ENCODE measurements at places on chromosomes 5 and 9. TPM values are rescaled to one million over a fixed set of nuclear protein-coding genes. Genes with fewer than 3 reads are reported as not detected.

- no peak for DNase-seq
These were observed 335.3 kb downstream of the MLLT3 start for GRCh38 chr9:20286969-20287368.

DNA sequence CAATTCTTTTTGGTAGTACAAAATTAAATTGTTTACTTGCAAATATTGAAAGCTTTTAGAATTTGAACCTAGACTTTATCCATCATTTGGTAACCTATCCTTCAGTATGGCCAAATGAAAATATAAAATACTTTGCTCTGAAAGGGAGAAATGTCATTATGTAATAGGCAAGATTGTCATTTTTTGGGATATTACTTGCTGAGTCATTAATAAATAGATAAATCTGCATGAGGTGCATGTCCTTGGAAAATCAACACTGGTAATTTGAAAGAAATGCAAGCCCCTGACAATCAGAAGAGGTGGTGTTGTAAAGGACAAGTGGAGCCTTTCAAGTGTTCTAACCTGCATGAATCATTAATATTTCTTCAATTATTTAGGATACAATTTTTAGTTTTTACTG is 231.8 kb upstream of the CCNG1 start:
- no peak for DNase-seq

GRCh38 chr5:154509784-154510555 is 31.9 kb upstream of the HAND1 start:
- DNase-seq, result no peak

DNA sequence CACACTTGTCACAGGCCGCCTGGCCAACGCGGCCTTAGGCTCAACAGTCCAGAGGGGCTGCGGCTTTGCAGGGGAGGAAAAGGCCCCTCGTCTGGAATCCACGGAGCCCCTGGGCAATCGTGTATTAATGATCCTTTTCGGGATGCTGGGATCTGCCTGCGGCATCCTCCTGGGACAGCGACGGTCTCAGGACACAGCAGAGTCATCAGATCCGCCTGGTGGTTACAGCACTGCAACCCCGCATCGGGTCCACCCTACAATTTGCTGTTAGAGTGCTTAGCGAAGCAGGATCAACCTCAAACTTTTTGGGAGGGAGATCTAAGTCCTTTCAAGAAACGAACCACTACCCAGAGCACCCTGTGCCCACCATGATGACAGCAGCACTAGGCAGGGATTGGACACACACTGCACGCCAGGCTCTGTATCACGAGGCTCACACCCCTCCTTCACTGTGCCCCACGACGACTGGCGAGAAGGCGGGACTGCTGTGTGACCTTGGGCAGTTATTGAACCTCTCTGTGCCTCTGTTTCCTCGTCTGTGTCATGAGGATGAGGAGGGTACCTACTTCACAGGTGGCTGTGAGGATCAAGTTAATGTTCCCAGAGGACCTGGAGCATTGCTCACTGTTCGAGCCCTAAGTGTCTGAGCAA is 100.4 kb upstream of the COL5A1 start:
- DNase-seq, result no peak

GRCh38 chr9:90881648-90882047 is 80.0 kb downstream of the SYK start:
- DNase-seq, result no peak

Gene CCDC171
- total RNA-seq, result 2.7 TPM
